ENCODE measurements at places on chromosomes 12 and 14.

- no peak for DNase-seq
These were observed 309.6 kb downstream of the LRFN5 start for GRCh38 chr14:41916313-41916712.

DNA sequence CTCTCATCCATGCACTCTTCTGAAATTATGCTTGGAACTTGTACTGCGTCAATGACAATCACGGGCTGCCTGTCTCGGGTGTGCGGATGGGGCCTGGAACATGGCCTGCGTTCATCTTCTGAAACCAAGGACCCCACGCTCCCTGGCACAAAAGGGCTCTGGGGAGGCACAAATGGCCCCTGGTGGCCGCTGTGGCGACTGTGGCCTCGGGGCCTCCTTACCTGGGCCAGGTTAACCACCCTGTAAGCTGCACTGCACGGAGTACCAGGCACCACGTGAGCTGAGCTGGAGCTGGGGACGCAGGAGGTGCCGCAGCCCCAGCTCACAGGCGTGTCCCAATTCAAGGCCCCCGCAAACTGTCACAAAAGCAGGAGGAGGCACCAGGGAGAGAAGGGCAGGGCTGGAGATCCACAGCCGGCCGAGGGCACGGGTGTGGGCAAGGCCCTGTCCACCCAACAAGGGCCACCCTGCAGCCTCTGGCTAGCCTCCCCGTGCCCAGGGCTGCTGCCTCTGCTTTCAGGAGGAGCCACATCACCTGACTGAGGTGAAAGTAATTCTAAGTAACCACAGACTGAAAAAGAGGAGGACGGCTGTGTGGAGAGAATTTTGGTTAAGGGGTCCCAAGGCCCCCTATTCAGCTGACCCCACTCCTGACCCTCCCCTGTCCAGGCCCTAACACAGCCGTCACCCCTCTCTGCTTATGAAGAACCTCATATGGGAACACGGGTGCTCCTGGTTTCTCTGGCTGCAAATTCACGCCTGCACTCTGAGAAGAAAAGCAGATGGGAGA lies 61.1 kb upstream of the GALNT9 start:
- DNase-seq = no peak

DNA sequence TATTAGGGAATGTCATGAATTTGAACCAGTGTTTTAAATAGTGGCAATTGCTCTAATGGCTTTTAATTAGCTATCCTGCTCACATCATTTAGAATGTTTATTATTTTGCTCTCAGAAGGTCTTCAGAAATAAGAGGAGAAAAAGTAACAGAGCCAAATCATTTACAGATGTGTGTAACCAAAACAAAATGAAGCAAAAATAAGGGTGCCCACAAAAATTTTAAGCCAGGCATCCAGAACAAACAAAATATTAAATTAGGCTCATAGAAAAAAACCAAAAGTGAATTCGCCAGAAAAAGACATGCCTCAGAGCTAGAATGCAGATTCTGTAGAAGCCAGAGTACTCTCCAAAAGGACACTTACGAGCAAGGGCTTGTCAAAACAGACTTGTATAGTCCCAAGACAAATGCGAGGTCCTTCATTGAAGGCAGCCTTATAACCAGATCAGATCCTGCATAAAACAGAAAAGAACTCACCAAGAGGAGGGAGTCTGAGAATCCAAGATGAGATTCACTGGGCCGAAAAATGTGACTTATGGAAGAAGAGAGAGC lies 20.2 kb upstream of the SERPINA1 start:
- no peak for DNase-seq

GRCh38 chr14:72401632-72402376 lies 469.6 kb downstream of the RGS6 start:
- peak; percentile 8 for DNase-seq

- DNase-seq = no peak
These were observed 3.0 kb upstream of the SRSF9 start for GRCh38 chr12:120472521-120472920.

GRCh38 chr14:68466491-68466977 lies 326.3 kb downstream of the ZFP36L1 start:
- peak; percentile 95 for DNase-seq

GRCh38 chr14:100688051-100688450 lies 38.6 kb upstream of the DLK1 start:
- no peak for DNase-seq

Measured in fibroblast of skin of abdomen (primary cell).